ENCODE measurements at places on chromosomes 16 and 17. TPM values are rescaled to one million over a fixed set of nuclear protein-coding genes. Genes with fewer than 3 reads are reported as not detected.

The UMOD gene
- not detected for total RNA-seq

The HAP1 gene
- 0.14 TPM for total RNA-seq

The CSH2 gene
- total RNA-seq: not detected

The NAGS gene
- total RNA-seq: 0.11 TPM

The FKBP10 gene
- total RNA-seq: 10.4 TPM

The KRT13 gene
- not detected for total RNA-seq

All from left ventricle myocardium inferior (tissue), 1 donor.